ENCODE measurements at places on chromosomes 6 and 20.
A peak's percentile ranks its signal among the peaks of the same experiment; 100 is the strongest.

- DNase-seq, result no peak
These were observed 170.5 kb upstream of the CST7 start for GRCh38 chr20:24778585-24779031.

GRCh38 chr6:110410511-110410910, 4.9 kb downstream of the DDO start:
- no peak for DNase-seq

DNA sequence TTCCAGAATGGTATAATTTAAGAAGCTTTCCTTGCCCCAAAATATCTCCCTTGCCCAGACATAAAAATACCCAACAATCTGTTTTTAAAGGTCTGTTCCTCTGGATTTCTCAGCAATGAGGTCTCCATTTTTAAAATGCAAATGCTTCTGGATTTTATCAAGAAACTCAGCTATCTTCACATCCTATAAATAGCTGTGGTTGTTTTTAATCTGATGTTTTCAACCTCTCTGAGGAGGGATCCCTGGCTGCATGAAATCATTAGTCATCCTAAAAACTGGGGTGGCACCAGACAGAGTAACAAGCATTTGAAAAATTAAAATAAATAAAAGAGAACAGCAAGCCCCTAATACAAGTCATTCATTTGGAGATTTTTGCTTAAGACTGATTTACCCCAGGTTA, 168.5 kb upstream of the ID4 start:
- no peak for DNase-seq

- no peak for DNase-seq
These were observed 27.0 kb downstream of the TOX2 start for GRCh38 chr20:43941476-43942200.

DNA sequence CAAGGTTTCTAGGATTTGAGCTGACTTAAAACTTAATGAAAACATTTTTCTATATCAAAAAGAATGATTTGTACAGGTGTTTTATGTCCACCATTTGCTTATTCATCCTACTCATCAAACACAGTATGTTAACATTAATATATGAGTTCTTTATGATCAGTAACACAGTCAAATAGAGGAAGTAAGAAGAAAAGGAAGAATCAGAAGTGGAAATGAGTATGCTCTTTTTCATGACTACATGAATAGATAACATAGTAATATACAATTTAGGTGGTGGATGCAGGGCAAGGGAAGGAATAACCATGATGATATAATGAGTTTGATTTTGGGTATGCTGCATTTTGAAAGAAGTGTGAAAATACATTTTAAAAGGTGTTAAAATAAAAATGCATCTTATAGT, 16.5 kb downstream of the KPNA5 start:
- no peak for DNase-seq

GRCh38 chr20:10250902-10251301, 32.3 kb downstream of the SNAP25 start:
- no peak for DNase-seq

- DNase-seq, result no peak
These were observed 1095.2 kb downstream of the GRIK2 start for GRCh38 chr6:102488729-102489128.

GRCh38 chr6:29631860-29632731, 887 bp downstream of the GABBR1 start:
- no peak for DNase-seq

GRCh38 chr20:50169329-50169823, 15.9 kb upstream of the PEDS1 start:
- DNase-seq, result peak; percentile 84

DNA sequence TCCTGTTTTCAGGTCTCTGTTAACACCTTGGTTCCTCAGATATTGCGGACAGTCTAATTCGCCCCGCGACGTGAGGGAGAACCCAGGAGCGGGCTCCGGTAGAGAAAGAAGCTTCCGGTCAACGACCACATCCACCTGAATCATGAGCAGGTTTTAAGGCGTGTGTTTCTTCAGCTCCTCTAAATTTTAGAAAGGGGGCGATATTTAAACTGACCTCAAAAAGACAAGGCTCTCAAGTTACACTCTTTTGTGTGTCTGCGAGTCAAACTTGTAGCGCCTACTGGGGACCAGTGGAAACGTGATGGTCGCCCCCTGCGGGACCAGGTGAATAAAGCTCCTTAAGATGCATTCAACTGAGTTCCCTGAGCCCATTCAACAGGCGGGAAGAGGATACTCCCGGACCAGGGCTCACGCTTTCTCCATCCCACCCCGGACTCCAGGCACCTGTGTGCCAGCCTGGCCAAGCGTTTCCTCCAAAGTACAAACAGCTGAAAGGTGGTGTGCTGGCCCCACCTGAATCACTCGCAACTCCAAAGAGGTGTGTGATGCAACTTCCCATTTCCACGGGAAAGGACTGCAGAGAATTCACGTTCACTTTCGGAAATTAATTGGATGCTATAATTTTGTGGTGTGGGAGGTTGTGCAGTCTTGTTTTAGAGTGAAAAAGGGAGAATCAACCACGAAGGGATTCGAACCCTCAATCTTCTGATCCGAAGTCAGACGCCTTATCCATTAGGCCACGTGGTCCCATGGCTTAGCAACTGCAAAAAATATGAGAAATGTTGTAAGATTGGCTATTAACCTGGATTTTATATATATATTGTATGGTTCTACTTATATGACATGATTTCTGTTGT, 17.0 kb downstream of the GPX5 start:
- DNase-seq, result no peak

DNA sequence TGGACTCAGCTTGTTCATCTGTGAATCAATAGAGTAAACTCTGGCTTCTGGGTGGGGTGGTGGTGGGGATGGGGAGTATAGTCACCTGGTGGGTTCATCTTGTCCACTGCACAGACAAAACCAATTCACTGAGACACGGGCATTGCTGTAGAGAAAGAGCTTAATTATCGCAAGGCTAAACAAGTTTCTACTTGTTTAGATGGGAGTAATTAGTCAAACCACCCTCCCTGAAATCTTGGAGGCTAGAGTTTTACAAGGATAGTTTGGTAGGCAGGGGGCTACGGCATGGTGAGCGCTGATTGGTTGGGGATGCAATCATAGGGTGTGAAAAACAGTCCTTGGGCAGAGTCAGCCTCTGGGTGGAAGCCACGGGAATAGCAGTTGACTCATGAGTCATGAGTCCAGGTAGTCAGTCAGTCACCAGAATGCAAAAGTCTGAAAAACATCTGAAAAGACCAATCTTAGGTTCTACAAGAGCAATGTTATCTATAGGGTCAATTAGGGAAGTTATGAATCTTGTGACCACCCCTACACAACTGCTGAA, 77.8 kb downstream of the STMND1 start:
- DNase-seq, result no peak

- DNase-seq, result no peak
These were observed 12.1 kb downstream of the EXOC2 start for GRCh38 chr6:680666-681340.

DNA sequence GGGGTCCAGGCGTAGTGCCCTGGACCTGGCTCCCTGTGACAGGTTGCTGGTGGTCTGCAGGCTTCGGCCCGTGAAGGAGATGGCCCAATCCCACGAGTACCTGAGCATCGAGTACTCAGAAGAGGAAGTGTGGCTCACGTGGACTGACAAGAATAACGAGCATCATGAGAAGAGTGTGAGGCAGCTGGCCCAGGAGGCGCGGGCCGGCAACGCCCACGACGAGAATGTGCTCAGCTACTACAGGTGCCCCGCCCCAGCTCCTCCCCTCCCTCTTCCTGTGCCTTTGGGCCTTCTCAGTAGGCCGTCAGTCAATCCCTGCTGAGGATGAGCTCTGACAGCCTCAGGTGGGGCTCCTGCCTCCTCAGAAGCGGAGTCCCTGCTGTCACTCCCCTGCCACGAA, 42.6 kb downstream of the UQCC2 start:
- no peak for DNase-seq

DNA sequence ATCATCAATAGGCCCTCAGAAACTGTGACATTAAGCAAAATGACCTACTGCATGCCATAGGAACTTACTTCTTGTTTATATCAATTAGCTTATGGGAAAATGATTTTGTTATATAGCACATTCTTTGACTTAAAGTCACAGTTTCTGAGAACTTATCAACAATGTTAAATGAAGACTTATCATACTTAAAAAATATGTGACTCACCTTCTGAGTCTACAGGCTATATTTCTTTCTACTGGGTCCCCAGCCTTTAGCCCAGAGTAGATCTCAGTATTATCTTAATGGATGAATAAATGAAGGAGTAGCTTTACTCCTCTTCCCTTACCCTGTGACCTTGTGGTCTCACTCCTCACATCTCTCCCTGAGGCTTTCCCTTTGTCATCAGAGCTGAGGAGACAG, 180.2 kb downstream of the MAFB start:
- DNase-seq, result no peak

DNA sequence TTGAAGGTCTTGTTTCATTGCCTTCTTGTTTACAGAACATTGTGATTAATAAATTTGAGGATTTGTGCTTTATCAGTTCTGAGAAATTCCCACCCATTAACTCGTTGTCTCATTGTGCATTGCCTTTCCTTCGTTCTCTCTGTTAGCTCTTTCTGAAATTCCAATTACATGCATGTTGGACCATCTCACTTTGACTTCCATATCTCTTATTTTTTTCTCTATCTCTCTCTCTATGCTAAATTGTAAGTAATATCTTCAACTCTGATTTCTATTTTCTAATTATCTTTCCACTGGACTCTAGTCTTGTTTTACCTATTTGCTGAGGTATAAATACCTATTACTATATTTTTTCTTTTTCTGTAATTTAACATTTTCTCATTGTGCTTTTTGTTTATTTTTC, 92.3 kb downstream of the SHLD1 start:
- no peak for DNase-seq

DNA sequence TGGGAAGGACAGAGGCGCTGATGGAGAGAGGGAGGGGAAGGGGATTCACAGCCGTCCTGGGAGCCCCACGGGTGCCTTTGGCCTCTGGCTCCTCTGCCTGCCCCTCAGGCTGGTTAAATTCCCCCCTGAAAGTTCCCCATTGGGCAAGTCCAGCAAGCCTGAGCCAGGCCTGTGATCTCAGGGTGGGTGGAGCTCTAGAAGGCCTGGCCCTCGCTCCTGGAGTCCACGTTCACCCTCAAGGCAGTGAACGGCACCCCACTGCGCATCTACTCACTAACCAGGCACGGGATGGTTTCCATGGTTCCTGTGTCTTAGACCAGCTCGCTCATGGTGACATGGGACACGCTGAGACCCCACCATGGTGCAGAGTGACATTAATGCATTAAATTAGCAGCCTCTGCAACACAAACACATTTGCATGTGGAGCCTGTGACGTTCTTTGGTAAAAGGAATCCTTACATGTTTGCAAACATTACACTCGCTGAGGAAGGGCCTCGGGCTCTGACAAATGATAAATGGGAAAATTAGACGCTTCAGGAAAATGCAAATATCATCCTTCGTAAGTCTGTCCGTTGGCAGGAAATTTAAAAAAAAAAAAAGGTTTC, 452.7 kb downstream of the PREX1 start:
- no peak for DNase-seq

DNA sequence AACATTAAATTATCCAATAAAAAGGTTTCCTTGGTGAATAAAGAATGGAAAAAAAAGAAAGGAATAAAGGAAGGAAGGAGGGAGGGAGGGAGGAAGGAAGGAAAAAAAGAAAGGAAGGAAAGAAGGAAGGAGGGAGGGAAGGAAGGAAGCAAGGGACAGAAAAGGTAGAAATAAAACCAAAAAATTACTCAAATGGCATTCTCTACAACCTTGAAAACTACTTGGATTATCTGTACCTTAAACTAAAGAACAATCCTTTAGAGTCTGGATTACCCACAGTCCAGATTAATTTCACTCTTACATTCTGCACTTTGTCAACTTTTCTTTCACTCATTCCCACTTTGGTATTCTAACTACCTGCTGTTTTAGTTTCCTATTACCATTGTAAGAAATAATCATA, 361.8 kb upstream of the ADGRB3 start:
- DNase-seq, result no peak

GRCh38 chr6:31163922-31164321, 5.5 kb downstream of the TCF19 start:
- DNase-seq, result no peak

- no peak for DNase-seq
These were observed 271.1 kb downstream of the SAMD5 start for GRCh38 chr6:147779624-147780023.

DNA sequence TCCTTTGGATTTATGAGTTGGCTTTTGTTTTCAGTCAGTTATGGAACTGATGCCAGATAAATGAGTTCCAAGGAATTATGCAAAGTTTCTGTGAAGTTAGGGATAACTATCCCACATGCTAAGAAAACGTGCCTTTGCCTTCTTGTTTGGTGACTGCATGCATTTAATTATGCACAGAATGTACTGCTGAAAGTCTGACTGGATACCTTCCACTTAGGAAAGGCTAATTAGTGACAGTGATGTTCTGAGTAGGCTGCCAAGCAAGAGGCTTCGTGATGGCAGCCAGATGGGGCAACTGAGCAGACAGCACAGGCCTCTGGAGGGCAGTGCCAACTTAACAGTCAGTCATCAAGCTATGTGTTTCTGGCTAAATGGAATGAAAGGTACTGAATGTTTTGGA, 289.9 kb downstream of the CD109 start:
- DNase-seq, result no peak

GRCh38 chr6:46215777-46216176, 45.0 kb upstream of the ENPP5 start:
- DNase-seq, result no peak

DNA sequence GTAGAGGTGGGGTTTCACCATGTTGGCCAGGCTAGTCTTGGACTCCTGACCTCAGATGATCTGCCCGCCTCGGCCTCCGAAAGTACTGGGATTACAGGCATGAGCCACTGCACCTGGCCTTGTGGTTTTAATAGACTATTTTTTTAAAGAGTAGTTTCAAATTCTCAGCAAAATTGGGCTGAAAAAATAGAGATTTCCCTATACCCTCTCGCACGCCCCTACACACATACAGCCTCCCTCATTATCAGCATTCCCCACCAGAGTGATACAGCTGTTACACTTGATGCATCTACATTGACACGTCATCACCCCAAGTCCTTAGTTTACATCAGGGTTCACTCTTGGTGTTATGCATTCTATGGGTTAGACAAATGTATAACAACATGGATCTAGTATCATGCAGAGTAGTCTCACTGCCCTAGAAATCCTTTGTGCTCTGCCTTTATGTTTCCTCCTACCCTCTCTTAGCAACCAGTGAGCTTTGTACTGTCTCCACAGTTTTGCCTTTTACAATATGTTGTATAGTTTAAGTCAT, 103.6 kb downstream of the CDYL start:
- DNase-seq, result no peak

DNA sequence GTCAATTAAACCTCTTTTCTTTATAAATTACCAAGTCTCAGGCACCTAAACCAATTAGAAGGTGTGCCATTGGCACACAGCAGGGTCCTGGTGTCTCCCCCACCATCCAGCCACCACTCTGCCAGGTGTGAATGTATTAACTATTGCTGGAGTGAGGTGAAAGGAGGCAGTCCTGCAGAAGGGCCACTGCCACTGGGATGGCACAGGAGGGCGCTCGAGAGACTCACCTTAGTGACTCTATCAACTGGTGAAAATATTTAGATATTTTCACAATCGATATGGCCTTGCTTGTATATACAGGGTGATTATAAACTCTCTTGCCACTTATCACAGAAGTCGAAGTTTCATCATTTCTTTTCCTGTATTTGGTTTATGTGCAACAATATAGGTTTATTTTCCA, 145.6 kb upstream of the ESR1 start:
- DNase-seq, result no peak
